ENCODE measurements at places on chromosomes 12 and 14. TPM values are rescaled to one million over a fixed set of nuclear protein-coding genes. Genes with fewer than 3 reads are reported as not detected.

Gene LYZ
- not detected for total RNA-seq

Gene OLR1
- 32.4 TPM for total RNA-seq

Gene FRMD6
- total RNA-seq = 108 TPM

Gene BIN2
- 0.08 TPM for total RNA-seq

Gene RPL36AL
- total RNA-seq = 165 TPM

Gene LRIG3
- 51.8 TPM for total RNA-seq

Gene OR6C2
- total RNA-seq = not detected

Gene EGLN3
- total RNA-seq = 3.1 TPM

Gene TOMM20L
- not detected for total RNA-seq

Gene MYO1H
- not detected for total RNA-seq

Gene CATSPERB
- not detected for total RNA-seq

Gene C12orf60
- 0.53 TPM for total RNA-seq

Gene SOX5
- 1.7 TPM for total RNA-seq

Gene MYF5
- total RNA-seq = not detected

Gene RDH5
- 0.22 TPM for total RNA-seq

Gene MSI1
- total RNA-seq = not detected

Gene TAS2R8
- total RNA-seq = not detected

Gene GDF3
- not detected for total RNA-seq

Gene RASAL1
- total RNA-seq = not detected

Gene OR10A7
- not detected for total RNA-seq

Gene FAM181A
- total RNA-seq = not detected

Gene RPGRIP1
- not detected for total RNA-seq

Gene HOXC9
- 9.6 TPM for total RNA-seq

Gene MANSC4
- total RNA-seq = not detected

Gene CSRP2
- total RNA-seq = 147 TPM

Gene NGB
- not detected for total RNA-seq

Gene RNF212B
- not detected for total RNA-seq

Gene CLSTN3
- 0.82 TPM for total RNA-seq

Gene ARHGEF40
- total RNA-seq = 38.7 TPM

Gene DERA
- total RNA-seq = 46.6 TPM

Gene CACNA1C
- total RNA-seq = 17.0 TPM

Gene GARIN6
- not detected for total RNA-seq

Gene STON2
- 0.08 TPM for total RNA-seq

Gene TBC1D30
- not detected for total RNA-seq

Gene MUCL1
- not detected for total RNA-seq

Gene CCDC196
- total RNA-seq = not detected

Gene RTL1
- not detected for total RNA-seq

Gene ENDOU
- total RNA-seq = not detected

Gene B4GALNT1
- 950 TPM for total RNA-seq

Measured in SJSA1 (cell line).